Subcutaneous adipose tissue (tissue), 4 donors: ENCODE measurements at places on chromosomes 1 and 21. TPM values are rescaled to one million over a fixed set of nuclear protein-coding genes. Genes with fewer than 3 reads are reported as not detected.

PRKCZ gene
- total RNA-seq = 1.9 TPM

RPS27 gene
- total RNA-seq = 2,169 TPM

NTNG1 gene
- not detected for total RNA-seq

OR2G2 gene
- total RNA-seq = not detected

GUK1 gene
- 296 TPM for total RNA-seq
